Posterior vena cava (tissue), 2 donors: ENCODE measurements at places on chromosomes 13 and 19. TPM values are rescaled to one million over a fixed set of nuclear protein-coding genes. Genes with fewer than 3 reads are reported as not detected.

TINCR gene
- 0.42 TPM for total RNA-seq

POLRMT gene
- total RNA-seq = 25.6 TPM

MBD3L2 gene
- total RNA-seq = not detected

GRCh38 chr13:110445722-110446574, 115.6 kb downstream of the RAB20 start:
- DNase-seq = no peak

DNA sequence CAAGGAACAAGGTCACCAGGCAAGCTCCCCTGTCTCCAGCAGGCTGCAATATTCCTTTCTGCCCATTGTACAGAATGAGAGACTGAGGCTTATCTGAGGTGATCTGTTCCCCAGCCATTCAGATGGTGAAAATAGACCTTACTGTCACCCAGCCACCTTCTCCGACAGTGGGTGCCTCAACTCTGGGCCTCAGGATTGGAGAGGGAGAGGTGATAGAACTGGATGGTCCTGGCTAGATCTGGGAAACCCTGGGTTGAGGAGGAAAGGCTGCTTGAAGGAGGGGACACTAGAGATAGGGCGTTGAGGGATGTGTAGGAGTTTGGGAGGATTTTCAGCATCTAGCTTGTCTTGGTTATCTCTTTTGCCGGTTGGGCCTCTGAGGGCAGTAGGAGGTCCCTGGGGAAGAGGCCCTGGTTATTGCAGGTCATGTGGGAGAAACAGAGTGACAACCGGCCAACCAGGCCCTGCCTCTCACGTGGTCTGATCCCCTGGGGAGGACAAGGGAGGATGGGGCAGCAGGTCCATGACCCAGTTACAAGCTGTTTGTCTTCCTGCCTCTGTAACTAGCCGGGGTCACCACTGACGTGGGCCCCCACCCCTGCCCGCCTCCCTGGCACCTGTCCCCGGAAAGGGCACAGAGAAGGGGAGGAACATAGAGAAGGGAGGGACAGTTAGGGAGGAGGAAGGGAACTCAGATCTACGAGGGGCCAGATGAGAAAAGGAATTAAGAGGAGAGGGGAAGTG, 8.2 kb downstream of the NFIC start:
- no peak for DNase-seq

DNA sequence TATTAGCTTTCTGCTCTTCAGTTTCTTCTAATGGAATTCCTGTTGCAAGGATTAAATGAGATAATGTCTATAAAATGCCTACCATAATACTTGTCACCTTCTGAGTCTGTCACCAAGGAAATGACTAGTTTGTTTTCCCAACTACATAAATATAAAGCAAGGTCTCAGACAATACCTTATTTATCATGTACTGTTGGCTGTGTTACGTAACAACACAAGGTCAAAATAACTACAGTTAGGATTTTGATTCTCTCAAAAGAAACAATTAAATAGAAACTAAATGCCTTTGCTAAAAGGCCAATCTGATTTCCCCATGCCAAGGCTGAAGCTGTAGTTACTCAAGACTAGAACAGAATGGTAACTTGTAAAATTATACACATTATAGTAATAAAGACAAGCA, 134.5 kb downstream of the PCDH9 start:
- no peak for DNase-seq

GRCh38 chr19:28019901-28020300, 1193.0 kb downstream of the UQCRFS1 start:
- DNase-seq = no peak

DNA sequence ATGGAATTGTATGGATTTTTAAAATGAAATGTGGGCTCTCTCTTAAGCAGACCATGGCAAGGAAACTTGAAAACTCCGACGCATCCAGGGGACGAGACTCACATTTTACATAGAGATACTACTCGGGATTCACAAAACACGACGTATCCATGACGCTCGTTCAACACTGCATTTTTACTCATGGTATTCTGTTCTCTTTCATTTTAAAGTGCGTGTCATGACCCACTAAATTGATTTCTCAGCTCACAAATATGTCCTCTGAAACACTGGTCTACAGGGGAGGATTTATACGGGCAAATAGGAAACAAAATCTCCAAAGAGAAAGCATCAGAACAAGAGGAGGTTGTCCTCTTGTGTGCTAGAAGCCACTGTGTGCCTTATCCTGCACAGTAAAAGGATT, 523.5 kb downstream of the MYO16 start:
- no peak for DNase-seq

- DNase-seq = no peak
These were observed 14.5 kb downstream of the EBPL start for GRCh38 chr13:49676581-49677298.
